Adrenal gland (tissue), 19 donors: ENCODE measurements at places on chromosomes 11 and 22. TPM values are rescaled to one million over a fixed set of nuclear protein-coding genes. Genes with fewer than 3 reads are reported as not detected.

DNA sequence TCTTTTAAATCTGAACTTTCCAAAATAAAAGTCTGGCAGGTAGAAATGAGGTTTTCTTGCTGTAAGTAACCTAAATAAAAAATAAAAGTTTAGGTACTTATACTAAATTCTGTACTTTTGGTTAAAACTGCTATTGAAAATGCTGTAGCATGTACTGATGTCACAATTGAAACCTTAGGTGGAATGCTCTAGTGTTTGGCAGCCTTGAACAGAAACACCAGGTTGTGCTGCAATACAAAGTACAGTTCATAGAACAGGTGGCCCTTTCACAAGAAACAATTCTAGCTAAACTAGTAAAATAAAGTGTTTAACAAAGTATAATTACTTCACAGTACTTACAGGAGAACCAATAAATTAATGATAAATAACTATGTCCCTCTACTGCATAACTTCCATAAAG lies 25.1 kb downstream of the NPAT start:
- no peak for DNase-seq

DNA sequence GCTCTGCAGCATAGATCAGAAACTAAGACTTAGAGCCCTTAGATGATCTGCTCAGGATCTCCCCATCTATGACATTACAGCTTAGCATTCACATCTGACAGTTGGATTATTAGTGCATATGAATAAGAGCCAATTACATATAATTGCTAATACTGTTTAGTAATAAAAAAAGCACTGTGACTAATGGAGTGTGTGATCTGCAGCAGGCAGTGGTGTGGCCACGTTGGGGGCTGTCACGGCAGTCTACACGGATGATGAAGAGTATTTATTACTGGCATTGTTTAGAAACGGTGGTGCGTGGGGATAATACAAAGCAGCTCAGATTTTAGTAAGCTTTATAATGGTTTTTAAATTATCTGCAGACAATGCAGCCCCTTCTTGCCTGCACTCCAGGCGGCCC lies 93.5 kb upstream of the TIMP3 start:
- DNase-seq = no peak

DNA sequence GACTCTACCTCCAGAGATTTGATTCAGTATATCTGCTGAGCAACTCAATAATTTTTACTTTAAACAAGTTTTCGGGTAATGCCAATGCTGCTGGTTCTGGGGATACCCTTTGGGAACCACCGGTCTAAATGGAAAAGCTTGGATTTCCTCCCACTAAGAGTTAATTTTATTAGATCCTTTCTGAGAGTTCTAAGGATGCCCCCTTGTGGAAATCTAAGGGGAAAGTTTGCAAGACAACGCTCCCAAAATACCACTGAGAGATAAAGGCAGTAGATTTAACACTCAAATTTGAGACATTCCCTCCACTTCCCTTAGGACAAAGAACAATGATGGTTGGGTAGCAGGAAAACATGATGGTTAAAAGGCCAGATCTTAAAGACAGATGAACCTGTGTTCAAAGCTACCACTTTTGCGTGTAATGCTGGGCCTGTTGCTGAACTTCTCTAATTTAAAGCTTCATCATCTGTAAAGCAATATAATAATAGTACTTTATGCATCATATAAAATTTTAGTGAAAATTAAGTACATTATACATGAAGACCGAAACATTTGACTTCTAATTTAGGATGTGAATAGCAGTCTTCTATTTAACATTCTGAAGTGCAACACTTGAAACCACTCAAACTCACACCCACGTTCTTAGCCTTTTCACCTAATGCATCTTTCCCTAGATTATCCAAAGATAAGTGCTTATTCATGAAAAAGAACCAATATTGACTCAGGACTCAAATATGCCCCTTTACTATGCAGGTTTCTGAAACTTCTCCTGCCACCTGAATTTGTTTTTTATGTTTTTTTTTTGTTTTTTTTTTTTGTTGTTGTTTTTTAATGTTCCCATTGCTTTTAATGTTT lies 110.1 kb upstream of the LUZP2 start:
- no peak for DNase-seq

GRCh38 chr22:47144076-47144765 lies 381.8 kb downstream of the TBC1D22A start:
- DNase-seq = no peak

- DNase-seq = peak; percentile 89
These were observed 87.0 kb upstream of the THY1 start for GRCh38 chr11:119509969-119510401.

GRCh38 chr11:59189986-59190385 lies 18.1 kb downstream of the DTX4 start:
- no peak for DNase-seq

GRCh38 chr11:134410766-134411165 lies 1.3 kb downstream of the B3GAT1 start:
- no peak for DNase-seq

DNA sequence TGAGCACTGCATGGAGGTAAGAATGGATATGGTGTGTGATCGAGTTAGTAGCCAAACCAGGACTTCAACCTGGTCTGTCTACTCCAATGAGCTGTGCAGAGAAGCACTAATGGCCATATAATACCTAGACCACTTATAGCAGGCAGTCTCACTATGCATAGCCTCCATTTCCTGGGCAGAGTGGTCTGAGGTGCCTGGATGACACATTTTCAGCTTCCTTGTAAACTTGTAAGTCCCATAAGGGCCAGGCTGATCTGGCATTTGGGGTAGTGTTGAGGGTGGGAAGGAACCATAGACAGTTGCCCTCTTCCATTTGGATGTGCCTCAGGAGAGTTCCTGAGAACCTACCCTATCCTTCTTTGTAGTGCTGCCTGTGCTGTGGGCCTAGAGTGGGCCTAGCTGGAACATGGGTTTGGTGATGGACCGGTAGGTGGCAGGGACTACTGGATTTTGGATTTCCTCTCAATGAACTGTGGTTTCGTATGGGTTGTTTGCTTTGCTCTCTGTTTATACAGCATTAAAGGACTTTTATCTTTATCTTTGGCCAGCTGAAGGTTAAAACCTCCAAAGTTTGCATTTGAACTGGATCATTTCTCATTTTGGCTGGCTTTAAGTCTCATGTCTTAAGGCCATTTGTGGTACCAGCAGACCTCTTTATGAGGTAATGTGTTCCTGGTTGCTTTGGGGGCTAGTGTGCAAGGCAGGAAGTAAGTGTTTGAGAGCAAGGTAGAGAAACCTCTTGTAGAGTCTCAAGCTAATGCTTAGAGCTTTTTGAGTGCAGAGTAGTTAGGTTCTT lies 86.9 kb downstream of the STIM1 start:
- DNase-seq = no peak

- no peak for DNase-seq
These were observed 842 bp downstream of the HEPACAM start for GRCh38 chr11:124934862-124935547.

DNA sequence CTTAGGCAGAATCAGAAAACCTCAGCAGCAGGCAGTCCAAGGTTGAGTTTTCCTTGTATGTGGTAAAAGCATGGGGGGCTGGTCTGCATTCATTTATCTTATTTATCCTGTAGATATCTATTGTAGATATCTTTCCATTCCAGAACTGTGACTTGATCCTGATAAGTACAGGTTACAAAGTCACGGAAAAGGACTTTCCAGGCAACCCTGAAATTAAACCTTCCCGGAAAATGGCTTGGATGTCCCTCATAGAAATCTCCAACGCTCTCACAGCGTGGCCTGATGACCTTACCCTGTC lies 48.8 kb upstream of the MYO18B start:
- DNase-seq = no peak

DNA sequence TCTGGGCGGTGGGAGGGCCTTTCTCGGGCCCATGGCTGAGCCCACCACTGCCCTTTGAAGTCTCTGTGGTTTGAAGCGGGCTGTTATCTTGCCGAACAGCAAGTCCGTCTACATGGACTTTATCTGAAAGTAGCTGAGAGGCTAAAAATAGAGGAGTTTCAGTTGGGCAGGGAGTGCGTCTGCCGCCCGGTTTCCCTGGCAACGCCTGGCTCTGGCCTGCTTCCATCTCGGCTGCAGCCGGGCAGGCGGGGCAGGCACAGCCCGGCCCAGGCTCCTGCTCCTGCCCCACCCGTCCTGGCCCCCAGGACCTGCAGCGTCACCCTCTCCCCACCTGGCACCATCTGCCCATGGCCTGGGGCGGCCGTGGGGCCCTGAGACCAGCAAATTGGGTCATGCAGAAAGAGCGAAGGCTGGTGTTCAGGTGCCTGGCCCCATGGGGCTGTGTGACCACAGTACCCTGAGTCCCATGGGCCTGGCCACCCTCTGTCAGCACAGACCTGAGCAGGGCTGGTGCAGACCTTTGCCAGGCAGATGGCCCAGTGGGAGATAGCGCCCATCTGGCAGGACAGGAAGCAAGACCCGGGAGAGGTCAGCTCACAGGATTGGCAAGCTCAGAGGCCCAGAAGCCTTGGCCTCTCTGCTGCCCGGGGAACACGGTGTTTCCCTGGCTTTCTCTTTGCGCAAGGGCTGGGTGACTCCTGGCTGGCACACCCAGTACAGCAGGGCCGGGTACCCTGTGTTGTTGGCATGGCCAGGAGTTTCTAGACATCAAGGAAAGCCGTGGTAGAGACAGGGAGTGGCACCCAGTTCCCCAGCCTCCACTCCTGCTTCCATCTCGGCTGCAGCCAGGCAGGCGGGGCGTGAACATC lies 79.1 kb upstream of the KCNQ1OT1 start:
- peak; percentile 92 for DNase-seq

GRCh38 chr11:116840224-116840745 lies 2.9 kb upstream of the APOA1 start:
- no peak for DNase-seq

RIMBP3B gene
- 0.06 TPM for total RNA-seq

VSIG10L2 gene
- not detected for total RNA-seq

CCDC188 gene
- total RNA-seq = 0.76 TPM

RAG2 gene
- not detected for total RNA-seq

ACTN3 gene
- total RNA-seq = not detected

SYT12 gene
- 2.6 TPM for total RNA-seq

CLMP gene
- 23.5 TPM for total RNA-seq

NCR3LG1 gene
- total RNA-seq = 10.1 TPM

B4GALNT4 gene
- not detected for total RNA-seq

CCDC73 gene
- 1.6 TPM for total RNA-seq

MYBPC3 gene
- total RNA-seq = 1.2 TPM

STARD10 gene
- total RNA-seq = 205 TPM
